ENCODE measurements at places on chromosomes 2 and 18.
A peak's percentile ranks its signal among the peaks of the same experiment; 100 is the strongest.

- DNase-seq = peak; percentile 18
Observed at GRCh38 chr2:149090706-149091105, 52.2 kb downstream of the LYPD6B start.

- no peak for DNase-seq
Observed at GRCh38 chr2:44730593-44730992, 210.9 kb upstream of the SIX3 start.

DNA sequence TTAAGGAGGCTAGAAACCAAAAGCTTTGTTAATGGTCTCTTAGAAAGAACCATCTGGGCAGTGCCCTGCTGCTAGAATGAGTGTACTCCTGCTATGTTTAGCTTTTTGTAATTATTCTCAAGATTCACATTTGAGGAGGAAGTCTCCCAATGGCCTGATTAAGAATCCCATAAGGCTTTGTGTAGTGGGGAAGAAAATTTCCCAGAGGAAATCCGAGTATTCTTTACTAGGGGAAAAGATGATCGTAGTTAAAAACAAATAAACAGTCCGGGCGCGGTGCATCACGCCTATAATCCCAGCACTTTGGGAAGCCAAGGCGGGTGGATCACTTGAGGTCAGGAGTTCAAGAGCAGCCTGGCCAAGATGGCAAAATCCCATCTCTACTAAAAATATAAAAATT, 117.9 kb downstream of the PTRHD1 start:
- no peak for DNase-seq

DNA sequence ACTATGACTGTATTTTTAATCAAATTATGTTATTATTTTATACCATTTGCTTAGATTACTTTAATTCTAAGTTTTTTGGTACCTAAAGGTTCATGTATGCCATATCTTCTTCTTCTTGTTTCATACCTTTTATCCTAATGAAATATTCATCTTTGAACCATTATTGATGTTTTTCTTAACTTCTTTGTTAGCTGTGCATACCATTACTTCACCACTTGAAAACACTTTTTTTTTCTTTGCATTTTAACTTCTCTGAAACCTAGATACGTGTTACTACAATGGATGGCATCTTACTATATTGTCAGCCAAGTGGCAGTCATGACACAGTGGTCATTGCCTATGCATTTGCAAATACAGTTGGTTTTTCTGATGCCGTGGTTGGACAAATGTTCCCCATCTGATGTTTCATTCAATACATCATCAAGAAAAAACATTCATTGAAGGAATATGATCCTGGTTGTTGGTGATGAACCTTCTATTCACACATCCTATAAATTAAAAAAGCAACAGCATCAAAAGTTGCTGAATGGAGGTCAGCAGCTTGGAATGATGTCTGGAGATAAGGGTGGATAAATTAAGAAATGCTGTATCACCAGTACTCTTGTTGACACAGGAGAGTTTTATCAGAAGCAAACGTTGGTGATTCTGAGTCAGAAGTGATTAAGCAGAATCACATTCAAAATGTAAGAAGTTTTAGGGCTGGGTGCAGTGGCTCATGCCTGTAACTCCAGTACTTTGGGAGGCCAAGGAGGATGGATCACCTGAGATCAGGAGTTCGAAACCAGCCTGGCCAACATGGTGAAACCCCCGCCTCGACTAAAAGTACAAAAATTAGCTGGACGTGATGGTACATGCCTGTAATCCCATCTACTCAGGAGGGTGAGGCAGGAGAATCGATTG, 7.4 kb downstream of the IL36A start:
- peak; percentile 6 for DNase-seq

- DNase-seq = no peak
Observed at GRCh38 chr2:66170744-66171330, 264.1 kb upstream of the MEIS1 start.

DNA sequence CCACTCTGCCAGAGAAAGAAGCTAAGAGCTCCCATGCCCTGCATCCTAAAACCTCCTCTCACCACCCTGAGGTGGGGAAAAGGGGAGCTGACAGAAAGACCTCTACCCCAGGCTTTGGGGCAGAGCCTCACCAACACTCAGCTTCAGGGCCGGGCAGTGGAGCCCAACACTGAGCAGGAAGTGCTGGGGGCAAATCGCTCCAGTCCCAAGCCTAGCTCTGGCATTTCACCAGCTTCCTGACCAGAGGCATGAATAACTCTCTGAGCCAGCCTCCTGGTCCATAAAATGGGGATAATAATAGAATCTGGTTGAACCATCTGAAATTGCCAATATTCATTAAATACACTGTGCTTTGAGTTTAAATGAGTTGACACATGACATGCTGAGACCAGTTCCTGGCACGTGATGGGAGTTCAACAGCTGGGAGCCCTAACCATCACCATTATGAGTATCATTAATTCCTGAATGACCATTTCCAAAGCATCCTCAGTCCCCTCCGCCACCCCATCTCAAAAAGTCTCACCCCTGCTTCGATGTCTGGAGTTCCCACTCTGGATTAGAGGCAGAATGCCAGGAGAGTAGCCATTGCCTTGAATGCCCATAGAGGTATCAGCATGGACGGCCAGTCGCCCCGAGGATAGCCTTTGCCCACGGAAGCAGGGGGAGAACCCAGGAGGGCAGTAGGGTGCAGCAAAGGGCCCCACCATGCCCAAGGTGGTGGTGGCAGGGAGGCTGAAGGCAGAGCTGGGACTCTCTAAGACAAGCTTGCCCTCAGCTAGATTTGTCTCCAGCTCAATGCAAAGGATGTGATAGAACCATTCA, 153.4 kb downstream of the TNS1 start:
- DNase-seq = no peak

DNA sequence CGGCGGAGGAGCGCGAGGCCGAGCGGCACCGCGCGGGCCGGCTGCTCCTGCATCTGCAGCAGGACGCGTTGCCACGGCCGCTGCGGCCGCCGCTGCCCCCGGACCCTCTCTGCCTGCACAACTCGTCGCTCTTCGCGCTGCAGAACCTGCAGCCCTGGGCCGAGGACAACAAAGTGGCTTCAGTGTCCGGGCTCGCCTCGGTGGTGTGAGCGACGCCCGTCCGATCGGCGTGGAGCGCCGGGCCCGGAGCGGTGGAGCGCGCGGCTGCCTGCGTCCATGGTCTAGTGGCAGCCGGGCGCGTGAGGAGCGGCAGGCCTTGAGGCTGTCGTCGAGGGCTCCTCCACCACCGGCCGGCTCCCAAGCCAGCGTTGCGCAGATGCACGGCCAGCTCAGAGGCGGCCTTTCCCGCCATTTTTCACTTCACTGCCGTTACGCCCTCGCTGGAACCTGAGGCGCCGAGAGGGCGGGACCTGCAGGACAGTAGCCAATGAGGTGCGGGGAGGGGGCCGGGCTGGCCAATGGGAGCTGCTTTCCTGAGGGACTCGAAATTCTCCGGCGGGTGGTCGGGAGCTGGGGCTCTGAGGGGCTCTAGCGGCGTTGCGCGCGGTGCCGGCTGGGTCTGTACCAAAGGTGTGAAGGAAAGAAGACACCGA, 1.9 kb downstream of the TLX2 start:
- peak; percentile 44 for DNase-seq

DNA sequence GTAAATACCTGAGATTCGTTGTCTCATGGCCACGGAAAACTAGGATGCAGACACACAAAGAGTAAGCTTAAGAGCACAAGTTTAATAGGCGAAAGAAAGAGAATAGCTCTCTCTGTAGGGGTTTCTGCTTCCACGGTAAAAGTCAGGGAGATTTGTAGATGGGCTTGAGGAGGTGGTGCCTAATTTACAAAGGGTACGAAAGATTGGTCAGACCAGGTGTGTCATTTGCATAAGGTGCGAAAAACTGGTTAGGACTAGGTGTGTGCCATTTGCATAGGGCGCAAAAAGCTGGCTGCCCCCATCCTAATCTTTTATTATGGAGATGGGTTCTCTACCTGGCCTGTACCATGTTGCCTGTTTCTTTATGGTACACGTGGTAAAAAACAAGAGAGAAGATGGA, 170.5 kb upstream of the DOK6 start:
- DNase-seq = no peak

DNA sequence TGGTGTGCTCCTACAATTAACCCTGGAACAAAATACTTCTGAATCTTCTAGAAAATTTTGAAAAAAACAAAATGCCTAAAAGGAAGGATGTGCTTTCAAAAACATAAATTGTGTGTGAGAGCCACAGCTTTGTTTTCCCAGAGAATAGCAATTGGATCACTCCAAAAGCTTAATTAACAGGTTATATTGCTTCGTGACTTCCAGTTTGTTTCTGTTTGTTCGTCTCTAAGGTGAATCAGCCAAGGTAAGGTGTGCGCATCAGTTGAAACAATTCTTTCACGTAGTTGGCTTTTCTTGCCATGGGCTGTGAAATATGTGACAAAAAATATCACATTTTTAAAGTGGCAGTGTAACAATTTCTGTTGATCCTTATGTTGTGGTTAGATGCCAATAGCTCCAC, 90.3 kb upstream of the BARD1 start:
- no peak for DNase-seq

DNA sequence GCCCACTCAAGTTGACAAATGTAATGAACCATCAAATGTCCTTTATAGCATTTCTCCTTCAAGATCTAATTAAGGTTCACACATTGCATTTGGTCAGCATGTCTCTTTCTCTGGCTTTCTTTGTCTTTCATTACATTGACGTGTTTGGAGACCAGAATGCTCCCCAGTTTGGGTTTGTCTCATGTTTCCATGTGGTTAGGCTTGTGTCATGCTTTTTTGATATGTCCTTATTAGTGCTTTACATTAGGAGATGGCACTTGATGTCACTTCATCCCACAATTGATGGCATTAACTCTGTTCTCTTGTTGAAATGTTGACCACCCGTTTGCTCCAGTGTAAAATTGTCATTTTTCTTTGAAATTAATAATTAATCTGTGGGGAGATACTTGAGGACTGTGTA, 165.8 kb downstream of the AKAIN1 start:
- DNase-seq = no peak

DNA sequence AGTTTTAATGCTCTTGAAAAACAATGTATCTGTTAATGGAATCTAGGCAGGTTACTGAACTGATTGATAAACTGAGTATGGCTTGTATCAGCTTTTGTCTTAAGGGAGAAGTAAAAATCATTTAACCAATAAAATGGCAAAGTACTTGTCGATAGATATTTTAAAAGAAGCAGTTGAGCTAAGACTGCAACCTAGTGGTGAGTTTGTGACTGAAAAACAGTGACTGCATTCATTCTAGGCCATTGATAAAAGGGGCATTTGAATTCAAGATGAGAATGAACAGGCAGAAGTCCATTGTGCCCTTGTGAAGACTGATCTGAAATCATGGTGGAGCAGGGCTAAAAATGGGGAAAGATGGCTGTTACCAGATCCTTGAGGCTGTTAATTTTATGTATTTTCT, 59.4 kb upstream of the MSTN start:
- DNase-seq = peak; percentile 44

- DNase-seq = no peak
Observed at GRCh38 chr2:153819074-153819473, 52.6 kb upstream of the GALNT13 start.

GRCh38 chr2:183371545-183371944, 247.3 kb downstream of the NUP35 start:
- DNase-seq = no peak

DNA sequence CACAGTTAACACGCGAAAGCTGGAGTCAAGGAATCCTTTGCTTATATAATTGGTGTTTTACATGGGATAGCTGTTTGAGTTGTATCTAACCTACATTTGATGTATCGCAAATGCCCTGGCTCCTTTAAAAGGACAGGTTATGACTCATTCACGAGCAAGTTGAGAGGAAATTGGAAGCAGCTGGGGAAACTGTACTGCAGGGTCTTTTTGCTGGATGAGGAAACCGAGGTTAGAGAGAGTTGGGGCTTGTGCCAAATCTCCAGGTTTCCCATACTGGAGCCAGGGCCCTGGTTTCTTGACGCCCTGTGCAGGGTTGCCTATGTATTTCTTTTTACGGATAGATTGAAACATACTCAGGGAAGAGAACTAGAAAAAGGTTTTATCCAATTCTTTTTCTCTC, 60.0 kb upstream of the SPTBN1 start:
- peak; percentile 89 for DNase-seq

GRCh38 chr2:37585295-37585908, 86.0 kb downstream of the CDC42EP3 start:
- peak; percentile 32 for DNase-seq

DNA sequence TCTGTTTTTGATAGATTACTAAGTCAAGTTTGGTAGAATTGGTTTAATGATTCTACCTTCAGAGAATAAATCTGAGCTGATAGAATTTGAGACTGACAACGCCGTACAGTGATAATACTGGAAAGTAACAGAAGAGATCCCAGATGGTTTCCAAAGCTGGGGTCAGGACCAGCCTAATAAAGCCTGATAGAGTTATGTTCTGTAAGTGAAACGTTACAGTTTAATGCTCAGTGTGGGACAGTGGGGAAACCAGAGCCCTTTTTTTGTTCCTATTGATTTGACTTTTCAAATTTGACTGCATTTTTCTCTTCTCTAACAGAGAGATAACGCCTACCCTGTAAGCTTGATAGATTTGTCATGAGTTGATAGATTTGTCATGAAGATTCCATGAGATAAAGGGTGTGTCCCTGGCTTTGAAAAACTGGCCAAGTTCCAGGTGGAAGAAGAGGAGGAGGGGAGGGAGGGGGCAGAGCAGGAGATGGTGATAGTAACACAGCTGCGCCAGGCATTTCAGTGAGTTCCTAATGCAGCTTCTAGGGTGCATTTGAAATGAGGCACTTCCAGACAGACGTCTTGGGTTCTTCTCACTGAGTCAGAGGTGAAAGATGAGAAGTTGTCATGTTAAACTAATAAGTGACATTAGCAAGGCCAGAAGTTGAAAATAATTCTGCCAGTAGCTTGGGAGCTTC, 65.1 kb downstream of the CERS6 start:
- DNase-seq = peak; percentile 45

DNA sequence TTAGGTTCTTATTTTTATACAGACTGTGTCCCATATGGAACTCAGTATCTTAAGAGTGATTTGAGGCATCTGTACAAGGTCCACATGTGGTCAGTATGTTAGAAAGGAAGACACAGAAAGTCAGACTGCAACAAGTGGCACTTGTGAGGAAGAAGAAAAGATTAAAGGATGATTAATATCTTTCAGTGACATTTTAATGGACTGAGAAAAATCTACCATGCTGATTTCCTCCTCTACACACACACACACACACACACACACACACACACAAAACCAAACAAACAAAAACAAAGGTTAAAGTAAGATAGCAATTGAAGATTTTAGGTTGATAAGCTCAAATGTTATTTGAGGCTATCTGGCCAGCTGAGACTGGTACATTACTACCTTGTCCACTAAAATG, 94.5 kb upstream of the CHRNA1 start:
- DNase-seq = no peak

GRCh38 chr18:27184115-27185024, 738 bp downstream of the CHST9 start:
- DNase-seq = no peak

DNA sequence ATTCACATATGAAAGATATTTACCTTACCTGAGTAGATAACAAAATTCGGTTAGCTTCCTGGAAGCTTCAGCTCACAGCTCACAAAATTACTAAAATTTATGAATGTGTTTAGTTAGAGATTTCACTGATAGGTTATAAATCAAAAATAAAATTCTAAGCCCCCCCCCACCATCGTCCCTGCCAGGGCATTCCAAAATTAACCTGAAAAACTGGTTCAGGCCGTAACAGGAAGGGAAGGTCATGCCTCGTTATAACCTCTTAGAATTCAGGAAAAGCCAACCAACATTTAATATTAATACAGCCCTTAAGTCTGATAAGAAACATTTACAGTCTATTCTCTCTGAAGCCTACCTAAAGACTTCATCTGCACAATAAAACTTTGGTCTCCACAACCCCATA, 48.9 kb downstream of the COX7A2L start:
- DNase-seq = no peak
